ENCODE measurements at places on chromosomes 2 and 18. TPM values are rescaled to one million over a fixed set of nuclear protein-coding genes. Genes with fewer than 3 reads are reported as not detected.

PSMA8 gene
- 0.89 TPM for total RNA-seq

UPP2 gene
- not detected for total RNA-seq

MARCO gene
- total RNA-seq: not detected

C2orf15 gene
- 1.2 TPM for total RNA-seq

CHST9 gene
- total RNA-seq: not detected

PLCD4 gene
- 1.0 TPM for total RNA-seq

ALPG gene
- not detected for total RNA-seq

IL36G gene
- total RNA-seq: not detected

ANO7 gene
- 1.5 TPM for total RNA-seq

HK2 gene
- 15.3 TPM for total RNA-seq

HOXD8 gene
- total RNA-seq: not detected

Measured in activated B cell treated with CpG ODN at 0.5 μM for 24 hours (primary cell).